Hypothalamus (tissue), 51 donors: ENCODE measurements at places on chromosomes 6 and 20.

DNA sequence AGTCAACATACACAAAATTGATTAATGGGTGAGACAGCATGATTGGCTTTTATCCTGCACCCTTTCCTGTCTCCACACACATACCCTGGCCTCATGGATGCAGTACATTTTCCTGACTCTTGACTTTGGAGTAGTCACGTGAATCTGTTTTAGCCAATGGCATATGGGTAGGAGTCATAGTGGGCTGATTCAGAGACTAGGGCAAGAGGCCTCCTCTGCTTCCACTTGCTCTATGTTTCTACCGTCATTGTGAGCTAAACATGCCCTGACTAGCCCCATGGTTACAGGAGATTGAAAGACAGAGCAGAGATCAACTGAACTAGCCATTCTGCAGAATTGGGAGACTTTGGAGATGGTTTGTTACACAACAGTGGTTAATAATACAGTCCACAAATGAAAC is 850.0 kb downstream of the DHX35 start:
- no peak for DNase-seq

DNA sequence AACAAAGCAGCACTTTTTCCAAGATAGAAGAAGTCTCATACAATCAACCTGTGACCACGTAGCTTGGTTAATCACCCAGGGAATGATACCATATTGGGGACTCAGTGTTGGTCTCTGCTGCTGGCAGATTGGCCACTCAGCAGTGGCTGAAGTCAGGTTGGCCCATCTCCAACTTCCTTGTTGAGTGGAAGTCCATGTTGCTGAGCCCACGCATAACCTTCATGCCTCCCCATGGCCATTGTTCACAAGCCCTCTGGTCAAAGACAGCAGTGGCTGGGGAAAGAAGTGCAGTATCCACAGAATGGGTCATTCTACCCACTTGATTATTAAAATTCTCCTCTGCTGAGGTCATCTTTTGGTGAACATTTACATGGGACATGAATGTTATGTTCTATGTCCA is 38.5 kb downstream of the PKIB start:
- DNase-seq: no peak

DNA sequence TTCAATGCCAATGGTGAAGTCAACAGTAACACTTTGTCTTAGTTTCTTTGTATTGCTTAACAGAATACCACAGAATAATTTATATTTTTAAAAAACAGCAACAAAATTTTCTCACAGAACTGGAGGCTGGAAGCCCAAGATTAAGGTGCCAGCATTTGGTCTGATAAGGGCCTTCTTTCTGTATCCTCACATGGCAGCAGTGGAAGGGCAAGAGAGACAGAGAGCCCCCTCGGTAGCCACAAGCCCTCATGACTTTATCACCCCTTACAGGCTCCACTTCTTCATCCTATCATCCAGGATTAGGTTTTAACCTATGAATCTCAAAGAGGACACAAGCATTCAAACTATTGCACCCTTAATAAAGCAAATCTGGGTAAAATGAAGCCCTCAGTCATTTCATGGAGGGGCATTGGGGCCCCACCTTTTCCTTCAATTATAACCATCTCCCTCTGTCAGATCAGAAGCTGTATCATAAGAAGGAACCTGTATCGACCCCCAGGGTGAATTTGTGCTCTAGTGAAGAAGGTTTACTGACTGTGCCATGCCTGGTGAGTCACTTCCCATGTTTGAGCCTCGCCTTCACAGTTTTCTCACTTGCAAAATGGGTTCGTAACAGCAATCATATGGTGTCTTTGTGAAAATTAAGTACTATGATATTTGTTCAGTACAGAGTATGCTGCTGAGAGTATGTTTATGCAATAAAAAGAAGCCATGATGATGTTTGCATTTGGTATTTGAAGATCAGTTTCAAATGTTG is 178.2 kb downstream of the LRFN2 start:
- DNase-seq: no peak

DNA sequence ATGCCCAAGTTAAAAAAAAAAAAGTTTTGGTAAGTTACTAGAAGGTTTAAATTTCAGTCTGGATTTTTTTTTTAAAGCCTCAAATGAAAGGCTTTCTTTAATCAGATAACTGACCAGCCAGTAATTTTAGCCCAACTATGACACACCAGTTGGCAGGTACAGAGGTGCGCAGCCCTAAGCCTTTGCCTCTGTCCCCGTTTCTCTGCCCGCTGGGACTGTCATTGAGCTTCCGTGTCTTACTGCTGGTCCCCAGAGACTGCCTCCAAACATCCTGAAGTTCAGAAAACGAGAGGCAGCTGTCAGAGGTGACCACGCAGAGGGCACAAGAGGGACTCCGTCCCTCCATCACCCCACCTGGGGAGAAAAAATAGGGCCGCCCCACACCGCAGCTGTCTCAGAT is 118.2 kb downstream of the RPS12 start:
- DNase-seq: no peak

- no peak for DNase-seq
Observed at GRCh38 chr6:101758368-101758767, 364.9 kb downstream of the GRIK2 start.

DNA sequence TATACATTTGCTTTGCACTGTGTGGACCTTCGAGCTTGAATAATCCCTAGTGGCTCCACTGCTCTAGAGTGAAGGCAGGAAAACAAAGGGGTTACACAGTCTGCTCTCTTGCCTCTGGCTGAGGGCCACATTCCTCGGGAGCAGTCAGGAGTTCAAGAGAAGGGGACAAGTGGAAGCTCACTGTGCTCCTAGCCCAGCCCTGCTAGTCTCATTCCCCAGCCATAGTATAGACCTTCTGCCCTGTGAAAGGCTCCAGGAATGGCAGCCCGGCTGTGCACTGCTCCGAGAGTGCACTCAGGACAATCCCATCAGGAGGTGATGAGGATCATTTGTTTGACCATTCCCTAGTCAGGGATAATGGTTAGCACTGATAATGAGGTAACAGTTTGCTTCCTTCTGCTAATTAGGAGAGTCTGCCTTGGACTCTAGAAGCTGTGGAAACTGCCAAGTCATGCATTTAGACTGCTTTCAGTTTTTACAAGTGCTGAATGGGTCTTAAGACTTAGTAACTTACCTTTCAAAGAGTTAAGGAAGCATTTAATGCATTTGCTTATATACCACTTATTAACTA is 8.5 kb downstream of the IYD start:
- DNase-seq: no peak

GRCh38 chr6:45920819-45921511 is 94.7 kb downstream of the CLIC5 start:
- no peak for DNase-seq

DNA sequence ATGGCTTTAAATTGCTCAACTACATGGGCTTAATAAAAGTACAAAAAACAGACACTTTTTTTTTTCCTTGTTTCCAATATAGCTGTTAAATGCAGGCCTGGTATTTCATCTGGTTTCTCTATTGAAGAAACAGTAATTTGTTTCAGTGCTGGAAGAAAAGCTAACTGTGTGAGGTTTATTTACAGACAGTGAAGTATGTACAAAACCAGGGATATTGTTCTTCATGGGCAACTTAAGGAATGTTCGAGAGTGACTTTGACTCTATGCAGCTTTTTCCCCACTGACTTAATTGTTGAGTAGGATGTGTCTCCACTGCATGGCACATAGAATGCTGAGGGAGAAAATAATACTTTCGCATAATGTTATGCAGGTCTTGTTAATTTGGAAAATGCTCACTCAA is 31.0 kb upstream of the PRL start:
- no peak for DNase-seq

GRCh38 chr6:5151955-5152401 is 66.8 kb downstream of the PPP1R3G start:
- DNase-seq: no peak

GRCh38 chr6:170312876-170313275 is 6.3 kb downstream of the FAM120B start:
- no peak for DNase-seq

- no peak for DNase-seq
Observed at GRCh38 chr20:33945391-33946081, 48.2 kb upstream of the RALY start.

DNA sequence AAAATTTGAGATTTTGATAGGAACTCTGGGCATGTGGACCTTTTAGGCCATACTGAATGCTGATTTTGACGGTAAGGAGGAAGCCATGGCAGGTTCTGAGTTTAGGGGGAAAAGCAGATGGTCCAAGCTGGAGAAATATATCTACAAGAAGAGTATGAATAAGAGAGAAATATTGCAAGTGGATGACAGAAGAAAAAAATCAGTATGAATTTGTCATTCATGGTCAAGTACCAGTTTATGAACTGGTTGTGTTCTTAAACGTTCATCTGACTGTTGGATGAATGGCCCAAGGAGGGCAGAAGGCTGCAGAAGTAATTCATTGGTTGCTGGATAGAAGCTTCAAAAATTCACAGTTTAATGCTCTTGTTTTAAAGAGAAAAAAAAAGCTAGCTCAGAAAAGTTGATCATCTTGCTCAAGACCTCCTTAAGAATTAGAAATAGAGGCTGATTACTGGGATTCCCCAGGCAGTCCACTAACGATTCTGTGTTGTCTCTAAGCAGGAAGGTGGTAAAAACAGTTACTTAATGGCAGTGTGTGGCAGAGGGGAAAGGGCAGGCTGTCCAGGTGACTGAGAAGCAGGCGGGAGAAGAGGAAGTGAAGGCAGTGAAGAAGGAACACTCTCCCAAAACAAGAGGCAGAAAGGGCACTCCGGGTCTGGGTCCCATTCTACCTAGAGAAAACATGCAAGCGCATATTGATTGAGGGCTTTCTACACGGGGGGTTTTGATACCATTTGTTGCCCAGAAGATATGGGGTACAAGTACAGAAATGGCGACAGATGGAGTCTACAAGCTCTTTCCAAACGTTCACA is 2.0 kb upstream of the DUSP22 start:
- no peak for DNase-seq

DNA sequence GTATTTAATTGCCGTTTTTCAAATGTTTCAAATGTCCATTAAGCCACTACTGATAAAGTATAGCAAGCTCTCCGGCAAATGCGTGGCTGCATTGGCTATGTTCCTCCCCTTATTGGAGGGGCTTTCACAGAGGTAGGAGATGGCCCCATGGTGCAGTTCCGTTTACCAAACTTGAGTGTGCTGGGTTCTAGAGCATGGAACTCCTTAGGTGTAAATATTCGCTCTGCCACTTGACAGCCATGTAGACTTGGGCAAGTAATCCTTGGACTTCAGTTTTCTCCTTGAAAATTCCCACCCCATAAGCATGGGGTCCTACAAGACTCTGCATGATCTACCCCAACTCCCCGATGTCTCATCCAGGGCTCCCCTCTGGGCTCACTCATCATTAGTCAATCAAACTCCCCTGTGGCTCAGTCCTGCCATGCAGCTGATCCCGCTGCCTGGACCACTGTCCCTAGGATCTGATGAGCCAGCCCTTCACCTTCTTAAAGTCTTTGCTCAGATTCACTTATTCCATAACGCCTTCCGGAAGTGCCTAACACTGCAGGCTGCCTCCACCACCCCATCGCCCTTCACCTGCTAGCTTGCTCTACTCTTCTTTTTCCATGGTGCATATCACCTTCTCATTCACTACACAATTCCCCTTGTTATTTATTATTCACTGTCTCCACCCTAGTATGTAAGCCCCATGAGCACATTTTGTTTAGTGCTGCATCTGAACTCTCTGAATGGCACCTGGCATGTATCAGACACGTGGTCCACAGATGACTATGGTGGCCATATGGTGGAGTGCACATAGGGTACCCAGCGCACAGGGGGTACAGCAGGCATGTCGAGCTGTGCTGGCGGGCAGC is 18.8 kb downstream of the PRR18 start:
- no peak for DNase-seq

DNA sequence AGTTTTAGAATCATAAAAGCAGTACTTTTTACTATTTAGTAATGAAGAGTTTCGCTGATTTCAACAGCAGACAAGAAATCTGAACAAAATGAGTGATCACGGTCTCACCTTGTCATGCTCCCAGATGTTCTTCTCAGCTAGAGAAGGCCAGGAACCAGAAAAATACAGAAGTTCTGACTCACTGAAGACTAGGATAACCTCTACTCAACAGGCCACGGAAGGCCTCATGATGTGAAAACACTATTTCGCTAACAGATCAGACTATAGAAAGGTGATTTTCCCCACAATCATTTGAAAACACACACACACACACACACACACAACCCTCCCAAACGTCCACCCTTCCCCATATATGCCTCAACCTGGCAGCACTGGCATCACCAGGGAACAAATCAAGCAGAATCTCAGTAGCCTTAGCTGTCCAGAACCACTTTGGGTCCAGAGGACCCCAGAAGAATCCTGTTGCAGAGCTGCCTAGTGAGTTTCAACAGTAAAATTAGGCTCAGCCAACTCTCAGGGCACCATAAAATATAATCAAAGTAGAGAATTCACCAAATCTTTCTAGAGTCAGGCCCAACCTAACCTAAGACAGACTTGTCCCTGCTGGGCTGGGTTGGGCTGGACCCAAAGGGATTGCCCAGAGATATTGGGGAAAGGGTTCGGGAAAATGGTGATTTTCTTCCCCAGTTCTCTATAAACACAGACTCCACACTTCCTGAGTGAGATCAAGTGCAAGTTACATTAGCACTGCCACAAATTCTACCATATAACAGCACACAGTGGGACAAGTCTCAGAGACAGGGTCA is 7.9 kb downstream of the EXOC2 start:
- DNase-seq: no peak

GRCh38 chr6:42224222-42225028 is 6.8 kb upstream of the MRPS10 start:
- DNase-seq: no peak

GRCh38 chr20:62740286-62741141 is 31.9 kb downstream of the NTSR1 start:
- DNase-seq: no peak

- no peak for DNase-seq
Observed at GRCh38 chr20:50110141-50111047, 2.6 kb downstream of the UBE2V1 start.

- peak; percentile 23 for DNase-seq
Observed at GRCh38 chr20:50138479-50139393, 14.8 kb downstream of the PEDS1 start.

- DNase-seq: no peak
Observed at GRCh38 chr6:89021629-89022028, 58.2 kb upstream of the RNGTT start.

GRCh38 chr6:81696524-81696923 is 56.0 kb downstream of the TENT5A start:
- DNase-seq: no peak

- DNase-seq: no peak
Observed at GRCh38 chr20:51525241-51526105, 17.0 kb downstream of the NFATC2 start.

- DNase-seq: peak; percentile 89
Observed at GRCh38 chr6:21589352-21590345, 3.9 kb upstream of the SOX4 start.

DNA sequence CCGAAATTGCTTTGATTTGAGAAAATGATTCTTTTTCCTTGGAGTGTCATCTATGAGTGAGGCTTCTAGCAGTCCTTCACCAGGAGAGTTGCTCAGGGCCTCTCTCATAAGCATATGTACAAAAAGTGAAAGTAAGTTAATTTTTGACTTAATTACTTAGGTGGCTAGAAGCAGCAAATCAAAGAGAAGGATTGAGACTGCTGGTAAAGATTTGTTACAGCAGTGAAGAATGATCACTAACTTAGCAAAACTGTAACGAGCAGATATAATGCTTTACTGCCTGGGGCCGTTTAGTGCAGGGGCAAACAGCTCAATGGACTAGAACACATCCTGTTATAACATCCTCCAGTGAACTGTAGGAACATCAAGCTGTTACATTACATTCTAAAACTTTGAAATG is 167.8 kb upstream of the RIPOR2 start:
- no peak for DNase-seq

GRCh38 chr6:127963495-127963894 is 62.6 kb upstream of the THEMIS start:
- DNase-seq: no peak

- no peak for DNase-seq
Observed at GRCh38 chr6:15619330-15619729, 43.5 kb downstream of the DTNBP1 start.

- DNase-seq: no peak
Observed at GRCh38 chr6:170165085-170165470, 125.8 kb downstream of the DLL1 start.
